HL-60 (cell line): ENCODE measurements at places on chromosomes 6 and 20.
A peak's percentile ranks its signal among the peaks of the same experiment; 100 is the strongest.

DNA sequence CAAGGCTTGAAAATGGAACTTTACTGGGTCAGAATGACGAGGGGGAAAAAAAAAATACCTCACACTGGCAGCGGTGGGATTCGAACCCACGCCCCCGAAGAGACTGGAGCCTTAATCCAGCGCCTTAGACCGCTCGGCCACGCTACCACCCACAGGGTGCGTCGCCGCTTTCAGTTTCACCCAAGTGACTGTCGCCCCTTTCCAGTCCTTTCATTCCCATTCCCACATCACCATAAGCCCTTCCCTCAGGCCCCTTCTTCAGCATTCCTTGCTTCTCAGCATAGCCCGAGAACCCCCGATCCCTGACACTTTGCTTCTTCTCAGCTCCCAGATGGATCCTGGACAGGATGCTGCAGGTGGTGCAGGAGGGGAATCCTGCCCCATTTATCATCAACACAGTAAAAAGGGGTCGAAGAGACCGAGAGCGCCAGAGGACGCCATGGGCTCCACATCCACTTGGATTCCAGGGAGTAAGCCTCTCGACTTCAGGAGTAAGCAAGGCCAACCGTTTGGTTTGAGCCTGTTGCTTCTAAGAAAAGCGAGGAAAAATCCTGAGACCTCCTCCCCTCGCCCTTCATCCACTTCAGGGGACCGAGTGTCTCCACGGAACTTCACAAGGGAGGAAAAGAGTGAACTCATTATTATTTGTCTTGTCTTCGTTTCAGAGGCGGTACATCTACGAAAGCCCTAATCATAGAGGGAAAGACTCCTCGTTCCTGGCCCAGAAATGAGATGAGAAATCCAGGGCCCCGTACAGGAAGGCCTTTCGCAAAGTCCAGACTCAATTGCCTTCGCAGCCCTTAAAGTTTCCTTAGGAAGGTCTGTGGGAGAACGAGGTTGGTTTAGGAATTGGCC, 20.0 kb upstream of the TRIM27 start:
- DNase-seq: peak; percentile 65

DNA sequence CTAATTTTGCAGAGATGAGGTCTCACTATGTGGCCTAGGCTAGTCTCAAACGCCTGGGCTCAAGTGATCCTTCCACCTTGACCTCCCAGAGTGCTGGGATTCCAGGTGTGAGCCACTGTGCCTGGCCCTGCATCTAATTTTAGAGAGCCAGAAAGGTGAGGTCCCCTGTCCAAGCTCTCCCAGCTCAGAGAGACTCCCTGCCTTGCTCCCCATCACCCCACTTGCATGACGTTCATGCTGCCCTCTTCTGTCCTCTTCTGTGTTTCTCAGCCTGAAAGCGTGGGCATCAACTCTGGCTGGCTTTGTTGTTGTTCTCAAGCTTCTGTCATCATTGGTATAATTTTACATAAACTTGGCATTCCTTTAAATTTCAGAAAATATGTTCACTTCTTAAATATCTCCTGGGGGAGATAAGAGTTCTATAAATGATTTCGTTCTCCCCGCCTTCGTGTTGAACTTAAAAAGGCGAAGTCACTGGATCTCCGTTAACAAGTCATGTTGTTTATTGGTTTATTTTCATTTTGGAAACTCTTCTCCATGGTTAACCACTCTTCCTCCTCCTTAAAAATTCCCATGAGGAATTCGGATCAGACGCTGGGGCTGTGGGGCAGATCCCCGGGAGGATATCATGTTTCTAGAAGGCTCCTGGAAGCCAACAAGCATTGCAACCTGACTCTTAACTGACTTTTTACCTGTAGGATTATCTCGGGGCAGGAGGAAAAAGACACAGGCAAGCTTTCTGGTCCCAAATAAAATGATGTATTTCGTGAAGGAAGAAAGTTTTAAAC, 13.2 kb upstream of the PARD6B start:
- DNase-seq: no peak

DNA sequence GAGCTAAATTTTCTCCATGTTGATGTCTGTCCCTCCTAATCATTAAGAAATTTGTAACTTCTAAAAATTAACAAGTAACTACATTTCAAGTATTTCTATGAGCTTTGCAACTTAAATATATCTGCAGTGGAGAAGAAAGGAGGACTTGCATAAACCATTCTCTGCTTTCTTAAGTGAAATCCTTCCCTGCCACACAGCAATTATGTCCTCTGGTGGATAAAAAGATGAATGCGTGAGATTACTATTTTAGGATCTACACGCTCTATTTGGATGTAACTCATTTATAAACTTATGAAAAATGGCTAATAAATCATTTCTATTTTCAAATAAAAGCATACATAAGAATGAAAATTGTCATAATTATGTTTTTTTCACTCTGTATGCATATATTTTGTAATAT, 338.0 kb upstream of the PTCHD4 start:
- DNase-seq: no peak

GRCh38 chr6:88174906-88175305, 8.8 kb upstream of the CNR1 start:
- DNase-seq: no peak

- DNase-seq: no peak
Observed at GRCh38 chr6:166586424-166587156, at the start of gene RAMACL. TSS of gene RAMACL (minus strand) at chr6:166586678. CDS start at chr6:166586477, 201 bp downstream.

DNA sequence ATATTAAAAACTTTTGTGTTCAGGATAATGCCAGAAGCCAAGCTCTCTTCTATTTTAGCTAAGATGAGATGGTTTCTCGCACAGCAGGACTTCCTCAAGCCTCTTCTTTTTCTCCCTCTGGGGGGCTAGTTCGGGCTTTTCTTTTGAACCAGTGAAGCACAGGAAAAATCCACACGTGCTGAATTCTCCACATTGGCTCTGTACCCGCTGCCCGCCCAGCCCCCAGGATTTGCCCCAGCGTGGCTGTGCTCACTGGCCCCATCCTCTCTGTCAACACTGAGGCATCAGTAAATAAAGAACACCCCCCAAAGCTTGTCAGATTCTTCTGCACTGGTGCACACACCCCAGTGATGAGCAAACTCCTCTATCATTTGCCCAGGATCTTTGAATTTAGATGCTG, 232.8 kb downstream of the ZNF217 start:
- DNase-seq: no peak

DNA sequence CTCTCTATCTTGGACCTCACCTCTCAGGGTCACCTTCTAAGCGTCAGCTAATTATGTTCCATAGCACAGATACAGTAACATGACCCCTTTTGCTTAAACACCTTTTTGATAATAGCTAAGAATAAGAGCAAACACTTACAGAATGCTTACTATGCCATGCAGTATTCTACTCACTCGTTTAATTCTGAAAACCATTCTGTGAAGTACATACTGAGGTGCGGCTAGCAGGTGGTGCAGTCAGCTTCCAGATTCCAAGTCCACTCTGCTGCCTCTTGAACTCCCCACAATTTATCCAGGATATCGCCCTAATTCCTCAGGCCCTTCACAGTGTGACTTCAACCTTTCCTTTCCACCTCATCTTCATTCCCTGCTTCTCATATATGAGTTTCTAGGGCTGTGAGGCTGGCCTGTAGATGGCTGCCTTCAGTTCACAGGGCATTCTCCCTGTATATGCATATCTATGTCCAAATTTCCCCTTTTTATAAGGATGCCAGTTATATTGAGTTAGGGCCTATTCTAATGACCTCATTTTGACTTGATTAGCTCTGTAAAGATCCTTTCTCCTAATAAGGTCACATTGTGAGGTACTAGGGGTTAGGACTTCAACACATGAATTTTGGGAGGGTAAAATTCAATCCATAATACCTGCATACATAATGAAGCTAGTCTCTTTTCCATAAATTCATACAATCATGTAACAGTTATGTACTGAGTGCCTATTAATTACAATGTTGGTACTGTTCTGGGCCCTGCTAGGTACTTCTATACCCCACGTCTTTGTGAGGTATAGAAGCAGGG, 130.1 kb downstream of the PDSS2 start:
- no peak for DNase-seq

- no peak for DNase-seq
Observed at GRCh38 chr6:89045576-89045975, 35.0 kb upstream of the PNRC1 start.

- DNase-seq: no peak
Observed at GRCh38 chr6:89007209-89008000, 44.0 kb upstream of the RNGTT start.

- no peak for DNase-seq
Observed at GRCh38 chr6:37897321-37897720, 77.8 kb downstream of the ZFAND3 start.

DNA sequence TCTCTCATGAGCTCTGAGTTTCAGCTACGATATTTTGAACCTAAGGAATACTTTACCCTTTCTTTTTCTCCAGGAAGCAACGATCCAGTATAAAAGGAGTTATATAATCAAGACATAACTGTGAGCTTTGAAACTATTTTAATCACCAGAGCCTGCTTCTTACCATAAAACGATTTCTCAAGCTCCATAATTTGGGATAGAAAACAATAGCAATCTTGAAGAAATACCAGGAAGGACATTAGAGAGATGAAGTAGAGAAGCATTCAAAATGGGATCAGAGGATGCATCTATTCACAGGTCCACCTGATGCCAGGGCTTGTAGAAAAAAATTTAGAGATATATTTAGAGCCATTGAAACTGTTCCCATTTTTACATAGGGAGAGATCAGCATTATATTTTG, 135.9 kb downstream of the FUT9 start:
- no peak for DNase-seq

DNA sequence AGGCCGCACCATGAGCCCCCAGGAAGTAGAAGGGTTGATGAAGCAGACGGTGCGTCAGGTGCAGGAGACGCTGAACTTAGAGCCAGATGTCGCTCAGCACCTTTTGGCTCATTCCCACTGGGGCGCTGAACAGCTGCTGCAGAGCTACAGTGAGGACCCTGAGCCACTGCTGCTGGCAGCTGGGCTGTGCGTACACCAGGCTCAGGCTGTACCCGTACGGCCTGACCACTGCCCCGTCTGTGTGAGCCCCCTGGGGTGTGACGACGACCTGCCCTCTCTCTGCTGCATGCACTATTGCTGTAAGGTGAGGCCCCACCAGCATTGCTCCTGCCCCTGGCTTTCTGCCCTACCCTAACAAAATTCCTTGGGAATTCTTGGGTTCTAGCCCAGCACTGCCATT, 13.1 kb downstream of the DNPH1 start:
- no peak for DNase-seq

DNA sequence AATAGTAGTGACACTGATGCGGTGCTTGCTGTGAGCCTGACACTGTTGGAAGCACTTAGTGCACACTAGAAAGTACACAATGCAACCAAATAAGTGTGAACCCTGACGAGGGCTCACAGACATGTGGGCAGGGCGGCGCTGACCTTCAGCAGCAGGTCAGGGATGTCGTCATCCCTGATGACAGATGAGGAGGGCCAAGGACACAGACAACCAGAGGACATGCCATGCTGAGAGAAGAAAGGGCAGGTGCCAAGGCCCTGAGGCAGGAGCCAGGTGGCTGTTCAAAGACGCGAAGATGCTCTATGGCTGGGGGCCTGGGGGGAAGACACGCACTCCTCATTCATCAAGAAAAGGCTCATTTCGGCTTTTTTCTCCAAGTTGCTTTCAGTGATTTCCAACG, 176.4 kb upstream of the CST7 start:
- DNase-seq: no peak

GRCh38 chr20:19074828-19075516, 137.5 kb upstream of the SLC24A3 start:
- peak; percentile 92 for DNase-seq

DNA sequence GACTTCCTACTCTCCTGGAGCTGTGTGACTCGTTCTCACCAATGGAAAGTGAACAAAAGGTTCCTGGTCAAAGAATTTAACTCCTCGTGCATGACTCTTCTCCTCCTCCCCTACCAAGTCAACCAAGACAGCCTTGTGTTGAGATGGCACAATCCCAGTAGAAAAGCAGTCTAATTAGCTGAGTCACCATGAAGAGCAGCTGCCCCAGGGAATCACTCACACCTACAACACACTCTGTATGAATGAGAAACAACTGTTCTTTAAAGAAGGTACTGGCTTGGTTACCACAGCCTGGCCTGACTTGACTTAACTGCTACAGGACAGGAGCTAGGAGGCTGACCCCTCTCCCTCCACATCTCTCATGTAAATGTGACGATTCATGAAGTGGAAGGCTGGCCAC, 2.9 kb upstream of the HLA-DOB start:
- DNase-seq: no peak

GRCh38 chr6:160583794-160584193, 80.3 kb downstream of the LPA start:
- no peak for DNase-seq

- DNase-seq: no peak
Observed at GRCh38 chr6:18207438-18207837, 52.2 kb downstream of the KDM1B start.

- no peak for DNase-seq
Observed at GRCh38 chr6:99446076-99446475, 21.0 kb upstream of the PNISR start.

DNA sequence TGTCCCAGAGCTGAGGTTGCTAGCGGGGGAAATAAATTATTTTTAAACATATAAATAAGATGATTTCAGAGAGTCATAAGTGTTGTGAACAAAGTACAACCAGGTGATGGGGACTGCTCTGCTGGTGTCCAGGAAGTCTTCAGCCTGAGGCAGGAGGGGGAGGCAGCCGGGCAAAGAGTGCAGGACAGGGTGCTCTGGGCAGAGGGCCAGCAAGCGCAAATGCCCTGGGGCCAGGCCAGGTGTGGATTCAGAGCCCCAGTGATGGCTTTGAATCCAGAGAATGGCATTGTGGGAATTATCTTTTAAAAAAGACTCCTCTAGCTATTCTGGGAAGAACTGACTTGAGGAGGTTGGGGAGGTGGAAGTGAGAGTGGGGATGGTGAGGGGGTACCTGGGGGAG, 1.6 kb downstream of the CLPSL1 start:
- DNase-seq: no peak

- no peak for DNase-seq
Observed at GRCh38 chr20:51121901-51122412, 99.0 kb upstream of the KCNG1 start.

- DNase-seq: no peak
Observed at GRCh38 chr6:131838051-131838450, 30.2 kb downstream of the ENPP1 start.
